Type B pancreatic cell (in vitro differentiated cells): ENCODE measurements at places on chromosomes 1 and 21. TPM values are rescaled to one million over a fixed set of nuclear protein-coding genes. Genes with fewer than 3 reads are reported as not detected.

Gene C1orf105
- 2.3 TPM in 1 of 2 replicates, not detected in the other for total RNA-seq

Gene TMEM52
- 1.8 and 3.9 TPM in 2 replicates for total RNA-seq

Gene FCGR1A
- total RNA-seq = not detected in 2 replicates

Gene FOXD3
- total RNA-seq = 0.12 and 0.70 TPM in 2 replicates

Gene IL23R
- total RNA-seq = 0.14 TPM in 1 of 2 replicates, not detected in the other

Gene NGF
- 2.9 and 3.3 TPM in 2 replicates for total RNA-seq

Gene LCE1C
- total RNA-seq = not detected in 2 replicates

Gene TNNT2
- 21.3 and 63.9 TPM in 2 replicates for total RNA-seq

Gene DMBX1
- total RNA-seq = 0.10 TPM in 1 of 2 replicates, not detected in the other

Gene TNNI3K
- total RNA-seq = 0.69 TPM in 1 of 2 replicates, not detected in the other

Gene SPRR2B
- not detected in 2 replicates for total RNA-seq

Gene HHIPL2
- total RNA-seq = 0.14 and 2.4 TPM in 2 replicates

Gene C1orf185
- not detected in 2 replicates for total RNA-seq

Gene RGS4
- 27.5 and 38.1 TPM in 2 replicates for total RNA-seq

Gene OR2L13
- total RNA-seq = not detected in 2 replicates

Gene GPR25
- not detected in 2 replicates for total RNA-seq

Gene DEPDC1
- total RNA-seq = 9.7 and 25.7 TPM in 2 replicates

Gene KRTAP11-1
- total RNA-seq = not detected in 2 replicates

Gene BCAS2
- 42.2 and 45.5 TPM in 2 replicates for total RNA-seq

Gene OR6N1
- not detected in 2 replicates for total RNA-seq

Gene MT1HL1
- total RNA-seq = not detected in 2 replicates

Gene BARHL2
- total RNA-seq = 14.8 TPM in 1 of 2 replicates, not detected in the other

Gene HFM1
- total RNA-seq = 1.5 and 7.1 TPM in 2 replicates

Gene AMY1A
- not detected in 2 replicates for total RNA-seq

Gene ALG14
- total RNA-seq = 5.0 and 5.5 TPM in 2 replicates

Gene AVPR1B
- total RNA-seq = 0.87 and 1.0 TPM in 2 replicates

Gene ADORA1
- 0.40 and 2.7 TPM in 2 replicates for total RNA-seq

Gene FLVCR1
- total RNA-seq = 20.5 and 22.0 TPM in 2 replicates

Gene DYNLT5
- total RNA-seq = 4.1 TPM in 1 of 2 replicates, not detected in the other

Gene LCE2B
- total RNA-seq = not detected in 2 replicates

Gene NBPF15
- total RNA-seq = 33.2 and 61.4 TPM in 2 replicates

Gene MEX3A
- total RNA-seq = 31.0 and 61.9 TPM in 2 replicates

Gene SPATA46
- not detected in 2 replicates for total RNA-seq

Gene AQP10
- 0.12 and 0.27 TPM in 2 replicates for total RNA-seq

Gene BLZF1
- 20.3 and 21.7 TPM in 2 replicates for total RNA-seq

Gene PDE9A
- total RNA-seq = 15.2 and 18.6 TPM in 2 replicates

Gene SYTL1
- 37.2 and 105 TPM in 2 replicates for total RNA-seq

Gene KRTAP21-2
- total RNA-seq = not detected in 2 replicates

Gene CD101
- 1.1 and 4.4 TPM in 2 replicates for total RNA-seq

Gene SLC6A9
- 21.0 and 27.0 TPM in 2 replicates for total RNA-seq

Gene HSD3B2
- 1.2 and 6.1 TPM in 2 replicates for total RNA-seq

Gene LIN9
- total RNA-seq = 5.4 and 10.5 TPM in 2 replicates

Gene VWA1
- 44.5 and 49.9 TPM in 2 replicates for total RNA-seq

Gene CCDC181
- 0.90 and 3.5 TPM in 2 replicates for total RNA-seq
